Thyroid gland (tissue), 4 donors: ENCODE measurements at places on chromosomes 2 and 18. TPM values are rescaled to one million over a fixed set of nuclear protein-coding genes. Genes with fewer than 3 reads are reported as not detected.

DNA sequence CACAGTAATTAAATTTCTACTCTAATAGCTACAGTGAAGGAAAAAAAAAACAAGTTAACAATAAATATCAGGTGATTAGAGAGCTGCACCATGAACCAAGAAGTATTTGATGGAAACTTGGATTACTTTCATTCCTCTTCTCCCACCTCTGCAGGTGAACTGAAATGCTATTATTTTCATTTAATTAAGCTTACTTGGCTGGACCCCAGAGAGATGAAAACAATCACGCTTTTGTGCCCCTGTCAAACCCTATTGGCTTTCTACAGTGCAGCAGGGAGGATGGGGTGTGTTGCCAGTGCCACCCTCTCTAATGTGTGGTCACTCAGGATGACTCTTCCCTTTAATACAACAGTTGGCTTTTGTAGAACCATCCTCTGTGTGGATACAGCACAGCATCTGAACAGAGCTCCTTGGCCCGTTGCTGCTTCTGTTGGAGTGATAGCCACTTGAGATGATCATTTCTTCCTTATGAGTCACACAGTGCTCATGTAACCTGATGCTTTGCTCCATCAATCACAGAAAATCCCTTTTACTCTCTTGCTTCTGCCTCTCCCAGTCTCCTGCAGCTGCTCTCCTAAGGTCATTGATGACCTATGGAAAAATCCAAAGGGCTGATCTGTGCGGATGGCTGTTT is 5.5 kb upstream of the ARL4C start:
- DNase-seq: no peak
- no peaks in the 10 kb centered on the region for H3K27me3 ChIP-seq
- H3K4me3 ChIP-seq: no peak overlapping the region
- H3K4me1 ChIP-seq: no peaks in the 10 kb centered on the region
- no peak overlapping the region for H3K27ac ChIP-seq
- no peaks in the 10 kb centered on the region for H3K36me3 ChIP-seq

DNA sequence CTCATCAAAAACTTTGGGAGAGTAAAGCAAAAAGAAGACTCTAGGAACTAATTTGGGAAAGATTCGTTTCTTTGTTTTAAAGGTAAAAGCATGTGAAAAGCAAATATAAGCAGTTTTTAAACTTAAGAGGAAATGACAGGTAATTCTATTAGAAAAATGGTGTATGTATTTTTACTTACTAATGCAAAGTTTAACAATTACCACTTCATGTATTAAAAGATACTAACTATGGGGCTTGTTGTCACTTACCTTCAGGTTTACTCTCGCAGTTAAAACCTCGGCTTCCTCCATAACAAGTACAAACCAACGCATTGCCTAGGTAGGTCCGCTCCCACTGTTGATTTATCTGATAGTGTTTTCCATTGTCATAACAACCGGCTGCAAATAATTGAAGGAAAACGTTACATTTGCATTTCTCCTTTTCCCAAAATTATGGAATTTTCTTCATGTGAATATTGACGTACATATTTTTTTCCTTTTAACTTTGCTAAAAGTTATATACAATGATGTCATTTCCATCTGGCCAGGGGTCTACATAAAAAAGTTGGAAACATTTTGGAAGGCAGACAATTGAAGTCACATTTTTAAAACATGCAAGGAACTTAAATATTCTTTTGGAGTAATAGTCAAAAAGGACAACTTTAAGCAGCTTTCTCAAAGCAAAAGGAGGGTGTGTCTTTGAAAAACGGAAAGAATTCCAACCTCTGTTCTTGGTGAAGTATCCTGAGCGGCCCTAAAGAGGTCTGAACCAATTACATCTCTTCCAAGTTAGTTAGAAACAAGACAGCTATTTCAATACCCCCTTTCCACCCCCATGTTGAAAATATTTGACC is 1.2 kb downstream of the FN1 start:
- H3K4me3 ChIP-seq: no peak overlapping the region
- no peaks in the 10 kb centered on the region for H3K27me3 ChIP-seq
- no peak for DNase-seq
- H3K4me1 ChIP-seq: peaks cover 7% of the 10 kb centered on the region
- peak overlapping the region; percentile 73 for H3K27ac ChIP-seq
- H3K36me3 ChIP-seq: no peaks in the 10 kb centered on the region

DNA sequence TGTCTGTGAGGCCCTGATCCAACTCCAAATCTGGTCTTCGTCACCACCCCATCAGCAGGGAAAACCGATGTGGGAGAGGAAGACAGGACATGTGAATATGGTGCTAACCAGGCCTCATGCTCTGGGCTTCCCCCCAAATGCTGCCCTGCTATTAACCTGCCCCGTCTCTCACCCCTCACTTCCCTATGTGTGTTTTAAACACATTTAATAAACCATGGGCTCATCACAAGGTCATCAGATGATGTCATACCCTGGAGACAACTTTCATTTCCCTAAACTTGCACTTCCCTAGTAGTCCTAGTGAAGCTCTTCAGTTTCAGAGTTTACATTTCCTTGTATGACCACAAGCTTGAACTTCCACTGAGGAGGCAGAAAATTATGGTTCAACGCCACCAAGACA is 49.9 kb downstream of the CD8B2 start:
- H3K4me3 ChIP-seq: no peak overlapping the region
- no peak for DNase-seq
- H3K27me3 ChIP-seq: no peaks in the 10 kb centered on the region
- H3K4me1 ChIP-seq: peaks cover 17% of the 10 kb centered on the region
- no peak overlapping the region for H3K27ac ChIP-seq

DNA sequence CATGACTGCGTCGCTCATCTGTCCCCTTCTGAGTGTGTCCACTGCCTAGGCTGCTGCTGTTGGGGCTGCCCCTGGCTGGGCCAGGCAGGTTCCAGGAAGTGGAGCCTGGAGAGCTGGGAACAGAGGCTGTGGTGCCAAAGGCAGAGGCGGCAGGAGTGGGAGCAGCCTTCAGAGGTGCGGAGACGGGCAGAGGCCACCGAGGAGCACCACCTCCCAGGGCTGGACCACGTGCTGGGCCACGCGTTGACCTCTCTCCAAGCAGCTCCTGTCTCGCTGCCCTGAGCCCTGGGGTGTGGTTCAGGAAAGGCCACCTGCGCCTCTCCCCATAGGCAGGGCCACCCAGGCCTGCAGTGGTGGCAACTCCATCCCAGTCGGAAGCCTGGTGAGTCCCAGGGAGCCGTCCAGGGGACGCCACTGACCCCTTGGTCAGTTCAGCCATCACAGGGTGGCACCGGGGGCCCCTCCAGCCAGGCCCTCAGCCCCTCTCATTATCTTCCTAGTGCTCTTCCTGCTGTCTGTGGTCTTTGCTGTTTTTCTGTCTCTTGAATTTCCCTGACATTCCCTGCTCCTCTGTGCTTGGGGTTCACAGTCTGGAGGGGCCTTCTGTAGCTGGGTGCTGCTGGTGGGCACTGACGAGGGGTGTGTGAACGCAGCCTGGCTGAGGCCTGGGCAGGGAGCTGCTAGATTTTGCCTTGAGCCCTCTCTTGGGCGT is 122.8 kb upstream of the HS6ST1 start:
- no peak overlapping the region for H3K4me3 ChIP-seq
- no peak for DNase-seq
- H3K27ac ChIP-seq: no peak overlapping the region
- H3K27me3 ChIP-seq: no peaks in the 10 kb centered on the region

DNA sequence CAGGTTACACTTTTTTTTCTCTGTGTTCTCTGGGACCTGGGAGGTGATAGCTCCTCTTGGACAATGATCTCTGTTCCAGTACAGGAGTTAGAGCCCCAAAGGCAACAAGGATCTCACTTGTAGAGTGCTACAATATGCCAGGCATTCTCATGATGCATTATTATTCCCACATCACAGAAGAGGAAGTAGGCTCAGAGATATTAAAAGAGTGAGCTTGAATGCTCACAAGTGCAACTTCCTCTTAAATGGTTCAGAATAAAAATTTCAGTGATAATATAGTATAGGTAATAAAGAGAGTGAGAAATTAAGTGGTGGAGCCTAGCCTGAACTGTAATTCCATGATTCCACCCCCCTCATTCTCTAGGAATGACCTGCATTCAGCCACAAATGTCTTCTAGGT is 21.4 kb downstream of the POLE4 start:
- no peak overlapping the region for H3K4me3 ChIP-seq
- H3K4me1 ChIP-seq: no peaks in the 10 kb centered on the region
- H3K27me3 ChIP-seq: no peaks in the 10 kb centered on the region
- DNase-seq: no peak

DNA sequence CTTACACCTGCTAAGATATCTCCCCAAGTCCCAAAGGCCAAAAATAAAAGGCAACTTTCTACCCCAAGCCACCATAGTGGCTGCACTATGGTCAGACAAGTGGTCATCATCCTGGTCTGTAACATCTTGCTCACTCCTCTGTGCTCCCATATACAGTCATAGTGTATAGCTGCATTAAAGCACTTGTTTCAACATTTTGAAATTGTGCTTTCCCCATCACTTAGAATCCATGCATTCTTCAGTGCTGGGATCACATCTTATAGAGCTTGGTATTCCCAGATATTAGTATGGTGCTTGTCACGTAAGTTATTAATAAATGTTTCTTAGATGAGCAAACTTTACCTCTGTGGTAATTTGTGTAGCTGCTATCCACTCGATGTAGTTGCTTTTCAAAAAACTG is 40.4 kb upstream of the CDC42EP3 start:
- H3K4me3 ChIP-seq: no peak overlapping the region
- no peaks in the 10 kb centered on the region for H3K36me3 ChIP-seq
- DNase-seq: no peak
- no peaks in the 10 kb centered on the region for H3K27me3 ChIP-seq
- H3K4me1 ChIP-seq: no peaks in the 10 kb centered on the region

GRCh38 chr2:8144785-8145184 is 537.1 kb upstream of the ID2 start:
- H3K27me3 ChIP-seq: no peaks in the 10 kb centered on the region
- no peaks in the 10 kb centered on the region for H3K36me3 ChIP-seq
- H3K4me1 ChIP-seq: no peaks in the 10 kb centered on the region
- DNase-seq: no peak

- H3K4me1 ChIP-seq: no peaks in the 10 kb centered on the region
- no peaks in the 10 kb centered on the region for H3K36me3 ChIP-seq
- H3K27me3 ChIP-seq: no peaks in the 10 kb centered on the region
- DNase-seq: no peak
- no peak overlapping the region for H3K27ac ChIP-seq
Observed at GRCh38 chr2:120968307-120969015, 232.8 kb downstream of the GLI2 start.

DNA sequence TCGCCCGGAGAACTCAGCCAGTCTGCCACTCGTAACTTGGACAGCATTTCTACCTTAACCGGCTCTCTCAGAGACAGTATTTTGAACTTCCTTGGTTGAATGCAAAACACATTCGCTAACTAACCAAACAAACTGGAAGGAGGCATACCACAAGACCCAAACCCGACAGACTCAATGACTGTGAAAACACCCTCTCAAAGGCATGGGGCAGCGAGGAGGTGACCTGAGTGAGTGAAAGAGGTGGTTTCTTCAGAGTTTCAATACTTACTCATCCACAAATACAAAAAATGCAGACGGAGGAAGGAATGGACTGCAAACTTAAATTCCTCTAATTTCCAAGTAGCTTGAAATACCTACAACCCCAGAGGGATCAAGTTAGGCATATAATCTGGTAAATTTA is 132.9 kb downstream of the GAREM1 start:
- H3K4me3 ChIP-seq: no peak overlapping the region
- H3K36me3 ChIP-seq: no peaks in the 10 kb centered on the region
- H3K27ac ChIP-seq: no peak overlapping the region

GRCh38 chr2:241214209-241214608 is 25.7 kb downstream of the ANO7 start:
- H3K4me1 ChIP-seq: peaks cover 9% of the 10 kb centered on the region
- no peaks in the 10 kb centered on the region for H3K36me3 ChIP-seq
- no peak overlapping the region for H3K4me3 ChIP-seq
- no peak for DNase-seq
- H3K27ac ChIP-seq: no peak overlapping the region

- H3K4me1 ChIP-seq: no peaks in the 10 kb centered on the region
- H3K36me3 ChIP-seq: peaks cover 9% of the 10 kb centered on the region
- no peak for DNase-seq
- H3K27ac ChIP-seq: no peak overlapping the region
- H3K27me3 ChIP-seq: no peaks in the 10 kb centered on the region
Observed at GRCh38 chr2:152615177-152615576, 102.1 kb downstream of the PRPF40A start.

GRCh38 chr2:135701442-135701841 is 40.2 kb upstream of the UBXN4 start:
- H3K36me3 ChIP-seq: no peaks in the 10 kb centered on the region
- H3K27me3 ChIP-seq: no peaks in the 10 kb centered on the region
- H3K4me1 ChIP-seq: no peaks in the 10 kb centered on the region
- no peak overlapping the region for H3K27ac ChIP-seq
- DNase-seq: no peak

GRCh38 chr2:196176142-196176738 is 4.9 kb upstream of the STK17B start:
- peaks cover 4% of the 10 kb centered on the region for H3K4me1 ChIP-seq
- no peaks in the 10 kb centered on the region for H3K36me3 ChIP-seq
- no peak overlapping the region for H3K4me3 ChIP-seq
- no peak for DNase-seq
- H3K27me3 ChIP-seq: no peaks in the 10 kb centered on the region

- peaks cover 18% of the 10 kb centered on the region for H3K4me1 ChIP-seq
- no peak for DNase-seq
- peaks cover 18% of the 10 kb centered on the region for H3K27me3 ChIP-seq
Observed at GRCh38 chr2:144516411-144516980, 3.4 kb downstream of the ZEB2 start.

DNA sequence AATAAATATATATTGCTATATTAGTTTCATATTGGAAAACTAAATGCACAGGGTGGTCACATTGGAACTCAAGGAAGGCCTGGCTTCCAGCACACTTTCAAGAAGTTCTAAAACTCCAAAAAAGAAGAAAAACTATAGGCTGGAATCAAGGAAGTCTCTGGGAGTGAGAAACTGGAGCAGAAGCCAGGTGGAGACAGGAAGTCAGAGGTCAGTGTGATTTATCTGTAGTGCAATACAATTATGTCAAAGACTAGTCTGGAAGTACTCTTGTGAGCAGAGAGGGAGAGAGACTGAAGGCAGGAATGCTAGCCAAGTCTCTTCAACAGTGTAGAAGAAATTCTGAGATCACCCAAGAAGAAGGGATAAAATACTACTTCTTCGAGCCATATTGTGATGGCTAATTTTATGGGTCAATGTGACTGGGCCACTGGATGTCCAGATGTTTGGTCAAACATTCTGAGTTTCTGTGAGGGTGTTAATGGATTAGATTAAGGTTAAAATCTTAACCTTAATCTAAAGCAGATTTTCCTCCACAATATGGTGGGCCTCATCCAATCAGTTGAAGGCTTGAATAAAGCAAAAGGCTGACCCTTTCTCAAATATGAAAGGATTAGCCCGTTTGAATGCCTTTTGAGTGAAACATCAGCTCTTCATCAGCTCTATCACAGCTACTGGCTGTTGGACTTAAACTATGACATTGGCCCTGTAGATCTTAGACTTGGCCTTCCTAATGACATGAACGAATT is 208.0 kb downstream of the TDRD15 start:
- no peak overlapping the region for H3K27ac ChIP-seq
- no peaks in the 10 kb centered on the region for H3K27me3 ChIP-seq
- DNase-seq: no peak
- no peaks in the 10 kb centered on the region for H3K36me3 ChIP-seq
- H3K4me1 ChIP-seq: no peaks in the 10 kb centered on the region
- H3K4me3 ChIP-seq: no peak overlapping the region

The NCK2 gene
- 54.4 TPM for total RNA-seq

The VWA3B gene
- not detected for total RNA-seq

The SP9 gene
- not detected for total RNA-seq

The ANKRD23 gene
- total RNA-seq: 3.2 TPM

The TPO gene
- 5,928 TPM for total RNA-seq

The AMER3 gene
- 0.08 TPM for total RNA-seq

The YPEL5 gene
- 74.7 TPM for total RNA-seq
